ENCODE measurements at places on chromosomes 3 and 15.

- peak; percentile 68 for DNase-seq
Observed at GRCh38 chr3:63349583-63350573, 71.8 kb downstream of the SYNPR start.

DNA sequence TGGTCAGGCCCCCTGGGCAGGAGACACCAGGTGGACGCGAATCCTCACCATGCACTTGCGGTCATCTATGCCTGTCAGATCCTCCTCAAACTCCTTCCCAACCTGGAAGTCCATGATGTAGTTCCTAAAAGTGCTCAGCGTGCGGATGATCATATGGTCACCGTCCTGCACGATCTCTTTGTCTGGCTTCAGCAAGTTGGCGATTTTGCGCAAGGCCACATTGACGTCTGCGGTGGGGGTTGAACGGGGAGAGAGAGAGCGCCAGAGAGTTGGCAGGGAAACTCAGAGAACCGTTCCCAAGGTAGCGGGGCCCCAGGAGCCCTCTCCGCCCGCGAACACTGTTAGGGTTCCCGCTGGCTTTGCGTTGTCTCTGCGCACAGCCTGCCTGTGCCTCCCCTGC is 809 bp downstream of the RBP1 start:
- no peak for DNase-seq

- DNase-seq, result no peak
Observed at GRCh38 chr15:26097216-26097615, 234.1 kb upstream of the ATP10A start.

- DNase-seq, result peak; percentile 32
Observed at GRCh38 chr15:78810362-78811123, 721 bp downstream of the ADAMTS7 start.

- DNase-seq, result peak; percentile 87
Observed at GRCh38 chr15:50353251-50353974, 1.6 kb downstream of the GABPB1 start.

- no peak for DNase-seq
Observed at GRCh38 chr3:56938530-56938929, 121.9 kb upstream of the SPATA12 start.

DNA sequence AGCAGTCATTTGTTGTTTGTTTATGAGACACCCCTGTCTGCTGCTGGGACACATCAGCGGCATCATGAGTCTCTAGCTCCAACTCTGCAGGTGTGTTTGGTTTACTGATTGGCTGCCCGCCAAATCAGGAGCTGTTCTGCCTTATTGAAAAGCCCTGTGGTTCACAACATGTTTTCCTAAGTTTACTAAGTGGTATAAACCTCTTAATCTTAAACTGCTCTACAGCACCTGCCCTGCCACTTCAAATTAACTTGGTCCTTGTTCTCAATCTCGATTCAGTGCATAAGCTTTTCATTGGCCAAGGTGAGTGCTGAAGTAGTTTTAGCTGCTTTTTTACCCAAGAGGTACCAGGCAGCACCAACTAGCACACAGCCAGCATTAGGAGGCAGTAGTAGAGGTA is 77.8 kb upstream of the WDR72 start:
- DNase-seq, result no peak

DNA sequence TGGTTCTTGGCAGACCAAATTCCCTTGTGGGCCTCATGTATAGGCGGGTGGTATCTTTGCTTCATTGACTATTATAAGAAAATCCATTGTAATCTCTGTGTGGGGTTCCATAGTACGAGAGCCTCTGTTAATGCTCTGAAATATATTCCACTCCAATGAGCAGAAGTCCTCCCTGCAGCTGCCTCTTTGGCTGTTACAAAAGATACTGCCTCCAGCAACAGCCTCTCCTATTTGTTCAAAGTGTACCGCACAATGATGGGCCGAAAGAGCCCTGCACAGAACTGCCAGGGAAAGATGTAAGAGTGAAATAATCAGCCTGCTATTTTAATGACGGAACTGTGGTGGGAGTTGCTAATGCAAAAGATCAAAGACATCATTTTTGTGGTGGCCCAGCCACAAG is 48.9 kb downstream of the GRK7 start:
- peak; percentile 3 for DNase-seq

- DNase-seq, result no peak
Observed at GRCh38 chr3:12409684-12410596, 74.3 kb upstream of the TSEN2 start.

DNA sequence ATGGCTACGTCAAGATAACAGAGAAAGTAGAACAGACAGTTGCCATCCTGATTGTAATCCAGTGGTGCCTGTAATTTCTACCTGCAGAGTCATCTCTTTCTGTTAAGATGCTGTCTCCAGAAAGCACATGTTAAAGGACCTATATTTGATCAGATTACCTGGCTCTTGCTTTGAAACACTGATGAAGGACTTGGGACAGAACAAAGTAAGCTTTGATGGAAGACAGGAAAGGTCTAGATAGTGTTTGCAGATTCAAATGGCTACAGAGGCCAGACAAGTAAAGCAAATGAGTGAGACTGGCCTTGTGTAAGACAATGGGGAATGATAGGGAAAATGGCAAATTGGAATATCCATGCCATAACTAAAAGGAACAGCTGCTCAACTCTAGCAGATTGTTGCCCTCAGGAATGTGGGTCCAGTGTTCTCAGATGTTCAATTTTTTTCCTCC is 1.8 kb upstream of the GSK3B start:
- no peak for DNase-seq

- DNase-seq, result no peak
Observed at GRCh38 chr3:39665441-39665840, 144.0 kb upstream of the MYRIP start.

- DNase-seq, result no peak
Observed at GRCh38 chr15:56934269-56934668, 15.8 kb downstream of the TCF12 start.

GRCh38 chr3:126125341-126125740 is 41.4 kb upstream of the SLC41A3 start:
- no peak for DNase-seq

DNA sequence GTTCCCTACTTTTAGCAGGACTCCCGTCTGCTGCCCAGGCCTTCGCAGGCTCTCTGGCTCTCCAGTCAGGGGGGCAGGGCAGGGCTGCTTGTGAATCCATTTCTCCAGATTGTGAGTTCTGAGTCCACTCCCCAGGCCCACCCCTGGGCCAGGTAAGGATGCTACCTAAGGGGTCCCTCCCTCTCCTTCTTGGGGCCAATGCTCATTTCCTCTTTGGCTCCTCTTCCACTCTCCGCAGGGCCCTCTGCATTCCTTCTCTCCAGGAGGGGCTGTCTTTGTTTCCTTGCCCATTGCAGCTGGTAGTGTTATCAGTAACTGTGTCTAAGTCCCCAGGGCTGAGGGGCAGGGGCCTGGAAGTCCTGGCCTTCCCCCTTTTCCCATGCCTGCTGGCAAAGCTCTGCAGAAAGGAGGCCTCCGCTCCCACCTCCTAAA is 13.0 kb upstream of the CACNA2D2 start:
- no peak for DNase-seq

DNA sequence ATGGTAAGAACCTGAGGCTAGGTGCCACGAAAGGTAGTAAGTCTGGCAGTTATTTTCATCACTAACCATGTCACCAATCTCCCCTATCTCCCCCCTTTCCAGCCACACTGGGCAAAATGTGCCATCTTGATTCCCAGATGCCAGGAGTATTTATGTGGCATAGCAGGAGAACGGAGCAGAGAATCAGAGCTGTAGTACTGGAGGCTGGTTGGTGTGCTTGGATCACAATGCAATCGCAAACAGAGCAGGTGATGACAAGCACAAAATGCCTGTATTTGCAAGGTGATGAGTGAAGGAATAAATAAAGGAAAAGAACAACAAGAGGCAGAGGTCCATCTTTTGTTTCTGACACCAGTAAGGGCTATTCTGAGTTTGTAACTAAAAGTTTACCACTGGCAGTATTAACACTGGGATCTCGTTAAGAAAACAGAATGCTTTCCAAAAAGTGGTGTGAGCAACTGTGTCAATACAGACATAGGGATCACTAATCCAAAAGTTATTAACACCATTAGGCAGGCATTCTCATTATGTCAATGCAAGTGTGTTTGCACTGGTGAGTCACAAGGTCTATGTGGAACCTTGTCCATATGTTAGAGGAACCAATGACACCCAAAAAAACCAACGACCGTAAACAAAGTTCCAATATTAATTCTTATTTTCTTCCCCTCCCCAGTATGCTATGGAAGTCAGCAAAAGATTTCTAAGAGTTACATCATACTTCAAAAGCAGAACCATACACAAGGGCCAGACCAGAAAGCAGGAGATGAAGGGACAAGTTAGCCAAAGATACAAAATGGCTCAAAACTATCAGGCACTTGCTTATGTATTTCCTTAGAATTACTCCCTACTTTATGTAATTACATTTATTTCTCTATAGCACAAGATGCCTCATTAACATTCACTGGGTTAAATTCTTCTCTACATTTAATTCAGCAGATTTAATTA is 556.6 kb downstream of the FOXP1 start:
- peak; percentile 27 for DNase-seq

- peak; percentile 19 for DNase-seq
Observed at GRCh38 chr3:122758877-122759560, 34.6 kb downstream of the HSPBAP1 start.

DNA sequence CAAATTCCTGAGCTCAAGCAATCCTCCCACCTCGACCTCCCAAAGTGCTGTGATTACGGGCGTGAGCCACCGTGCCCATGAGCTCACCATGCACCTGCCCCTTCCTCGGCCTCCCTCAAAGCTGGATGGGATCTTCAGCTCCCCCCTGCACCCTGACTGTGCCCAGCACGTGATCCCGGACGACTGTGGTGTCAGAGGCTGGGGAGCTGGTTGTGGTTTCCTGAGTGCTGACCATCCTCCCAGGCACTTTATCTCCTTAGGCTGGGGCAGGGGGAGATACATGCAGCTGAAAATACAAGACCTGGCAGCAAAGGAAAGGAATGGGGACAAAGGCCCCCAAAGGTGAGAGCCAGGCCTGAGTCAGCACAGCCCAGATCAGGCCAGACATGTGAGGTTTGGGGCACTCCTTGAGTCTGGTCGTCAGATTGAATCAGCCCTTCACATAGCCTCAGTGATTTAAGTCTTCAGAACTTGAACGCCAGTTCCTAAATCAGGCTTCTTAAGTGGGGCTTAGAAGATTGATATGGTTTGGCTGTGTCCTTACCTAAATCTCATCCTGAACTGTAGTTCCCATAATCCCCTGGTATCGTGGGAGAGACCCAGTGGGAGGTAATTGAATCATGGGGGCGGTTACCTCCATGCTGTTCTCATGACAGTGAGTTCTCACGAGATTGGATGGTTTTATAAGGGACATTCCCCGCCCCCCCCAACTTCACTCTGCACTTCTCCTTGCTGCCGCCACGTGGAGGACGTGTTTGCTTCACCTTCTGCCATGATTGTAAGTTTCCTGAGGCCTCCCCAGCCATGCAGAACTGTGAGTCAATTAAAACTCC is 35.8 kb downstream of the PRKCD start:
- peak; percentile 72 for DNase-seq

DNA sequence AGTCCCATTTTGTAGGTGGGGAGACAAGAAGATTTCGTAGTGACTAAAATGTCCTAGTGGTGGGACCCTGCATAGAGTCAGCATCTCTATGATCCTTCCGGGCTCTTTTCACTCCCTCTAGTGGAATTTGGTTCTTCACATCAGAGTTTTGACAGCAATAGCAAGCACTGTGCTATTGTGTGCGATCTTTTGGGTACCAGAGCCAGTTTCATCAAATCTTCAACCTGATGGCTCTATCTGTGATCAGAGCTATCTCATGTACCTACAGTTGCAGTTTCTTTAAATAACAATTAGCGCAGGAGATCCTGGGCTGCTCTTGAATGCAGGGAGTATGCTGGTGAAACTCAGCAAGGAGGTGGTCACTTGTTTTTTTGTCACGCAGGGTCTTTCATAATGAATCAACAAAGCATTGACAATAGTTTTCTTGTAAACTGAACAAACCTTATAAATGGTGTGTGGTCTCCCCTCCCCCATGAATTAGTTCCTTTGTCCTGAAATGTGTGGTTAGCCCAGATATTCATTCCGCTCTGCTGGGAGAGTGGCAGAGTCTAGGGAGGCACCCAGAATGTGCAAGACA is 257.2 kb upstream of the SOX2 start:
- DNase-seq, result no peak

- peak; percentile 67 for DNase-seq
Observed at GRCh38 chr3:113287803-113288648, 76.7 kb downstream of the BOC start.

DNA sequence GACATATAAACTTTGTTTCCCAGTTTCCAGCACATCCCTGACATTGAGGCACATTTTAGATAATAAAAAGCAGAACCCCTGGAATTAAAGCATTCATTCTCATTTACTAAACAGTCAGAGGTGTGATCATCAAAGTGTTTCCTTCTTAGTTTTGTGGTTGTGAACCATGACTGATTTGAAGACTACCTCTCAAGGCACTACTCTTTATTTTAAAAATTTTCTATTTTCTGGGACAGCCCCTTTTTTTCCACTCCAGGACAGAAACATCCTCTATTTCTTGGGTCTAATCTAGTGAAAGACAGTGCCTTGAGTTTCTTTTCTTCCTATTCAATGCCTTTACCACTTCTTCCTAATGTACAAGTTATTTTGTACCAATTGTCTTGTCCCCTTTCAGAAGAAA is 5.2 kb downstream of the SST start:
- no peak for DNase-seq

GRCh38 chr15:25812073-25812472 is 51.1 kb downstream of the ATP10A start:
- DNase-seq, result no peak

- peak; percentile 81 for DNase-seq
Observed at GRCh38 chr3:161854232-161854771, 357.7 kb downstream of the OTOL1 start.

- no peak for DNase-seq
Observed at GRCh38 chr15:60726576-60726975, 247.6 kb upstream of the ICE2 start.

GRCh38 chr3:69691860-69692259 is 47.4 kb upstream of the MITF start:
- DNase-seq, result no peak

DNA sequence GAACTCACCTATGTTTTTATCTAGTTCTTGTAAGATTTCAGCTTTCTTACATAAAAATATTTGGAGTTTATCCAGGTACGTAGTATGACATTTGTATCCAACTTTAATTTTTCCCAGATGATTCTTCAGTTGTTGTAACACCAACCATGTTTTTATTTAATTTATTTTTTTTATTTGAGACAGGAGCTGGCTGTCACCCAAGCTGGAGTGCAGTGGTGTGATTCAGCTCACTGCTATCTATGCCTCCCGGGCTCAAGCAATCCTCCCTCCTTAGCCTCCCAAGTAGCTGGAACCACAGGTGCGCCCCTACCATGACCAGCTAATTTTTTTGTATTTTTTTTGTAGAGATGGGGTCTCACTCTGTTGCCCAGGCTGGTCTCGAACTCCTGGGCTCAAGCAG is 6.6 kb downstream of the XYLB start:
- peak; percentile 59 for DNase-seq

Measured in fibroblast of skin of right quadriceps (primary cell).